GM23338 (cell line): ENCODE measurements at places on chromosomes 2 and 18.

- peak; percentile 78 for DNase-seq
Observed at GRCh38 chr2:104412384-104412783, 441.5 kb upstream of the POU3F3 start.

GRCh38 chr2:231041061-231041689 is 3.9 kb downstream of the C2orf72 start:
- no peak for DNase-seq

DNA sequence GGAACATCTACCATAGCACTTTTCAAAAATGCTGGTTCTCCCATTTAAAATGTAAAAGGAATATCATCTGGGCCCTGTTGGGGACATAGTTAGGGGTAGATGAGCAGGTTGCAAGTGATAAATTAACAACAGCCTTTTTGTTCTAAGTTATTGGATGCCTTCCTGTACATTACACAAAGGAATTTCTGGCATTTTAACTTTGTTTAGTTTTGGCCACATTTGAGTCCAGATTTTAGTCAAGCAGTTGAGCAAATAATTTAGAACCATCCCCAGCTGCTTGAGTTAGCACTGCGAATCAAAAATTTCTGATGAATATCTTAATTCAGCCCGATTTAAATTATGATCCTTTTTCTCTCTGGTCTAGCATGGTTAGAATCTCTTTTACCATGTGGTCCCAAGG is 124.4 kb downstream of the TTC27 start:
- DNase-seq = no peak

- no peak for DNase-seq
Observed at GRCh38 chr2:144583381-144583729, 63.4 kb upstream of the ZEB2 start.

GRCh38 chr2:233100192-233100998 is 40.3 kb downstream of the INPP5D start:
- no peak for DNase-seq

DNA sequence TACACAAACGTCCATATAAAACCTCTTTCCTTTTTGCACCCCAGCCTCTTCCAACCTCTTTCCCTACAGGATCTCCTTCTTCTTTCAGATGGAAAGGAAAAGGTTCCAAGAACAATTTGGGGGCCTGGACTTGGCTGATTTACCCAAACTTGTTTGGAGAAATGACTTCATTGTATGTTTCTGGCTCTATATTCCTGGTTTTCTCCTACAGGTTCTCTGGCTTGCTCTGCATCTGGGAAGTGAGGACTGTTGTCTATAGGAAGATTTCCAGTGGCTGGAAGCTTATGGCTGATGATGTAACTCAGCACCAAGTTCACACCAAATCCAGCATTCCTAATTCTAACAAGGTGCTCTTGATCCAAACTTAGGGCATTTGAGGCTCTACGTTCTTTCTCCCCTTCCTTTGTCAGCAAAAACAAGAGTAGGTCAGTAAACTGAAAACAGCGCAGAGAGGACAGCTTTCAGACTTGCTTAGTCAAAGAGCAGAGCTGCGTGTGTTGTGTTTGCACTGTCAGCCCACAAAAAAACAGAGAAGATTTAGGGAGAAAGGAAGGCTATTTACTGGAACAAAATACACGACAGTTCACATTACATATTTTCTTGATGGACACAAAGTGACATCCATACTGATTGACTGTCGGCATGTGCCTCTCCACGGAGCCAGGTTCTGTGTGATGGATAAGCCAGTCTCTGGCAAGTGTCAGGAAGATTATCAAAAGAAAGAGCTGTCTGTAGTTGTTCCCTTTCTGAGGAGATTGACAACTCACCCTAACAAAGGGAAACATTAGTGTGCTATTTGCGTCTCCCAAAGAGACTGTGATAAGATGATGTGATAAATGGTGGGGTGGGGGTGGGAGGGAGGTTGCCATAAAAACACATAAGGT is 39.7 kb downstream of the CDCA7 start:
- no peak for DNase-seq

- no peak for DNase-seq
Observed at GRCh38 chr2:169823996-169824372, 721 bp downstream of the METTL5 start.

GRCh38 chr2:232365621-232366321 is 12.8 kb upstream of the ALPP start:
- peak; percentile 75 for DNase-seq

DNA sequence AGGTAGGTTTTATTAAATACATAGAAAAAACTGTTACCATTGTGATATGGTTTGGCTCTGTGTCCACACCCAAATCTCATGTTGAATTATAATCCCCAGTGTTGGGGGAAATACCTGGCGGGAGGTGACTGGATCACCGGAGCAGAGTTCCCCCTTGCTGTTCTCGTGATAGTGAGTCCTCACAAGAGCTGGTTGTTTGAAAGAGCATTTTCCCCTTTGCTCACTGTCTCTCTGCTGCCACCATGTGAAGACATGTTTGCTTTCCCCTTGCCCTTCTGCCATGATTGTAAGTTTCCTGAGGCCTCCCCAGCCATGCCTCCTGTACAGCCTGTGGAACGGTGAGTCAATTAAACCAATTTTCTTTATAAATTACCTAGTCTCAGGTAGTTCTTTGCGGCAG is 352.7 kb upstream of the SLC39A10 start:
- DNase-seq = peak; percentile 76

DNA sequence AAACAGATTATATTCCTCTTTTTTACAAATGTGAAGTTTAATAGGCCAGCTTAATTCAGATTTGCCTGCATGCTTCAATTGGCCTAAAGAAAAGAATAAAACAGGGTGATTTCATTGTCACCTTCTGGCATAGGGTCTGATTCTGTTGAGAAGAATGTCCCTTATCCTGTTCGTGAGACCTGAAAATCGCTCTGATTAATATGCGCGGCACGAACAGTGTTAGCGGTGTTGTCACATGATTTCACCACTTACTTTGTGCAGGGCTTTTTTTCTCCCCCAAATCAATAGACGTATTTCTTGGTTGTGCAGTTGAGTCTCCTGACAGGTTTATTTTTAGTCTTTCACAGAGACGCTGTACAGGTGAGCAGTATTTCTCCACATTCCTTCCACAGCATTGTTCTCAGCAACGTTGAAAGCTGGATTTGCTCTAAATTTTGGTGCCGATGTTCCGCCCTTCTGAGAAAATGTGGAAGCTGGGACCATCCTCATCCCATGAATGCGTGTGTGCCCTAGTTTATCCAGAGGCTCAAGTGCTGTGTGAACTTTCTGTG is 81.9 kb downstream of the ITGB1BP1 start:
- DNase-seq = no peak

GRCh38 chr2:43024515-43025011 is 201.8 kb downstream of the ZFP36L2 start:
- peak; percentile 90 for DNase-seq

GRCh38 chr2:68745006-68745405 is 10.4 kb downstream of the ARHGAP25 start:
- no peak for DNase-seq

GRCh38 chr2:135985826-135986393 is 484 bp upstream of the DARS1 start:
- DNase-seq = no peak

GRCh38 chr2:30122362-30122761 is 24.4 kb upstream of the YPEL5 start:
- peak; percentile 23 for DNase-seq
